ENCODE measurements at places on chromosomes 1 and 21.

DNA sequence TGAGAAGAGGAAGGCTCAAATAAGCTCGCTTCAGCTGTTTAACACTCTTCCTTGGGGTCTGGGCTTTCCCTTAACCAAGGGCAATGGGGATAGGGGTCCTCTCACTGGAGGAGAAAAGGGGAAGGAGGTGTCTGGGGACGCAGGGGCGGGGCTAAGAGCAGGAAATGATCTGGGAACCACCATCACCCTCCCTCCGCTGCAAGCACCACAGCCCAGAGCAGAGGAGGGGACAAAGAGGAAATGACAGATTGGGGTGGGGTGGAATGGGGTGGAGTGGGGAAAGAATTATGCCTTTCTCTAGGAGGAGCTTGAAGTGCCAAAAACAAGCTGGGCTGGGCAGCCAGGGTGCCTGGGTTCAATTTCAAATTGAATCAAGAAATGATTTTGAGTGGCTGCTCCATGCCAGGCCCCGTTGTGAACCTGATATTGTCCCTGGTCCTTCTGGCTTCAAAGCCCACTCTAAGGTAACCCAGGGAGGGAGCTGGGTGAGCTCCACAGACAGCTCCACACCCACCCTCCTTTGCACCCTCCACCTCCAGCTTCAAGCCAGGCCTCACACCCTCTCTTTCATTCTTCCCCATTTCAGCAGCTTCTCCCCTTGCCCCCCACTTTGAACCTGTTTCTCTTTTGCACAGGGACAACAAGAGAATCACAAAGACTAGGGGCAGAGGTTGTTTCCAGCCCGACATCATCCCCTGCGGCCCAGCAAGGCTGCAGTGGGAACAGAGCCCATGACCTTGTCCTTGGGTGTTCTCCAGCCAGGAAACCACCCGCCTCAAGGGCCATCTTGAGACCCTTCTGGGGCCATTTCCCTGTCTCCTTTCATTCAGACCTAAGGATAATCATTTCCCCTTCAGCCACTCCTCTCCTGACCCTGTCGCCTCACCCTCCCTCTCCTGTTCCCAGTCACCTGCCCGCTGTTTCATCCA lies 1.1 kb downstream of the ARHGAP30 start:
- peak overlapping the region; percentile 100 for H3K4me3 ChIP-seq
- peaks cover 42% of the 10 kb centered on the region for H3K36me3 ChIP-seq
- peaks cover 53% of the 10 kb centered on the region for H3K4me1 ChIP-seq
- peak overlapping the region; percentile 100 for H3K27ac ChIP-seq

DNA sequence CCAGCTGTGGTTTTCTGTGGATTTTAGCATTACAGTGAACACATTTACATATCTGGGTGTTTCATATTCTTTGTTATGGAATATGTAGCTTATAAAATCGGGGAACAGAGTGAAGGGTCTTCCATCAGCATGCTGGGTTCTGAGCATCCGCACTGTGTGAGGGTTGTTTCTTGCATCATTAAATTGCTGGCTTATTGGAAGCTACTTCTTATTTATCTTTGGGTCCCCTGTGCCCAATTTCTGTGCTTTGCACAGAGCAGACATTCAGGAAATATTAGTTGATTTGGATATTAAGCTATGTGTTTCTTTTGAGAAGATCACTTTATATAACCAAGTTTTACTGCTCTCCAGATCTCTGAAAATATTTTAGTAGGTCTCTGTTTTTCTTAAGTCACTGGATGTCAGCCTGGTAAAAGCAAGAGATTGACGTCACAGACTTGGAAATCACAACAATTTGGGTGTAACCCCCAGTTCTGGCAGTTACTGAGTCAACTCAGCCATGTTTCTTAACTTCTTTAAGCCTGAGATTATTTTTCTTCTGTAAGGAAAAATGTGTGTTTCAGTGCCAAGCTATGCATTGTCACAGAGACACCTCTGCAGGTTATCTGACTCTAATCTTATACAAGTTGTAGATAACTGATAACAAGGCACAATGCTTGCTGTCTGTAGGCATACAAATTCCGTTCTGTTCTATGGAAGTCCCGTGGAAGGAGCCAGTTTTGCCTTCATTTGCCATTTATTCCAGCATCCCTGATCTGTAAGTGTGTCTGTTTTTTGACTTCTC lies 258.3 kb upstream of the KAZN start:
- no peak overlapping the region for H3K27ac ChIP-seq
- H3K36me3 ChIP-seq = no peaks in the 10 kb centered on the region
- H3K4me3 ChIP-seq = no peak overlapping the region
- DNase-seq = no peak
- H3K4me1 ChIP-seq = peaks cover 2% of the 10 kb centered on the region

GRCh38 chr1:100811808-100812207 lies 82.8 kb downstream of the EXTL2 start:
- no peak overlapping the region for H3K27ac ChIP-seq
- no peaks in the 10 kb centered on the region for H3K36me3 ChIP-seq
- H3K27me3 ChIP-seq = peaks cover 27% of the 10 kb centered on the region
- no peak for DNase-seq
- H3K4me3 ChIP-seq = no peak overlapping the region

DNA sequence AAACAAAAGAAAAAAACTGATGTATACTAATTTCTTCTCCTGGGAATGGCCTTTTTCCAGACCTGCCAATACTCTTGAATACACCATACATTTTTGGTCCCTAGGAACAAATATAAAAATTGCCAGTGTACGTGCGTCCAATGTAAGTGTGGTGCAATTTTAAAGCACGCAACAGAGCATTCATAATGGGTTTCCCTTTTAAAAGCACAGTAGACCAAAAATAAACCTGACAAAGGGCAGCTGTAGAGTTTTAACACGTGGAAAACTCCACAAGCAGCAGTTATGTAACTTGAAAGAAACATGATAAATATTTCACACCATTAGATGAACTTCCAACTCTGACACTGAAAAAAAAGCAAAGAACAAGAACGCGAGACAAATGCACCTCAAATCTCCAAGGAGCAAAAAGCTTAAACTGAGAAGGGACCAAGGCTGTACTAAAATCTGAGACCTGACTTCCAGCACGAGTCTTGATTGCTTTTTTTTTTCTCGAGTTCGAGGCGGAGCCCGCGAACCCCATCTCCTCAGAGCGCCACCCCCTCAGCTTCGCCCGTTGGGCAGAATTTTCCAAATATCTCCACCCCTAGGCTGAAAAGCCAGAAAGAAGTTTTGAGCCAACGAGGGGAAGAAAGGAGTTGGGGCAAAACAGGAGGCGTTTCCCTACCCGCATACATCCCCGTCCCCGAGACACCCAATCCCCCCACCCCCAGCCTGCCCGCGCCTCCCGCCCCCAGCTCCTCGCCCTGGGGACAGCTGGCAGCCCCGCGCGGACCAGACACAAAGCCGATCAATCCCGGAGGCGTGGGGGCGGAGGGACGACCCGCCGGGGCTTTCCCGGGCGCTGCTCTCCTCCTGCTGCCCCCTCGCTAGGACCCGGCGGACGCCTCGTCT lies at the start of gene JAM2:
Gene JAM2, plus strand, starts transcription at position 599 of the 891 bp plus-strand sequence. CDS start 564 bp downstream, outside the sequence.
- H3K4me3 ChIP-seq = peak within 1 kb of the TSS; percentile 79
- H3K27ac ChIP-seq = no peak within 1 kb of the TSS
- H3K27me3 ChIP-seq = peaks cover 41% of the 10 kb centered on the region
- H3K4me1 ChIP-seq = peaks cover 18% of the 10 kb centered on the region
- DNase-seq = peak; percentile 59

GRCh38 chr1:119159966-119160365 lies 19.5 kb upstream of the WARS2 start:
- DNase-seq = no peak
- no peaks in the 10 kb centered on the region for H3K4me1 ChIP-seq

GRCh38 chr1:172906778-172907592 lies 143.8 kb downstream of the TNFSF18 start:
- peak overlapping the region; percentile 11 for H3K27ac ChIP-seq
- H3K4me3 ChIP-seq = peak overlapping the region; percentile 3
- H3K27me3 ChIP-seq = peaks cover 30% of the 10 kb centered on the region
- H3K4me1 ChIP-seq = peaks cover 12% of the 10 kb centered on the region
- DNase-seq = no peak
- H3K36me3 ChIP-seq = no peaks in the 10 kb centered on the region

DNA sequence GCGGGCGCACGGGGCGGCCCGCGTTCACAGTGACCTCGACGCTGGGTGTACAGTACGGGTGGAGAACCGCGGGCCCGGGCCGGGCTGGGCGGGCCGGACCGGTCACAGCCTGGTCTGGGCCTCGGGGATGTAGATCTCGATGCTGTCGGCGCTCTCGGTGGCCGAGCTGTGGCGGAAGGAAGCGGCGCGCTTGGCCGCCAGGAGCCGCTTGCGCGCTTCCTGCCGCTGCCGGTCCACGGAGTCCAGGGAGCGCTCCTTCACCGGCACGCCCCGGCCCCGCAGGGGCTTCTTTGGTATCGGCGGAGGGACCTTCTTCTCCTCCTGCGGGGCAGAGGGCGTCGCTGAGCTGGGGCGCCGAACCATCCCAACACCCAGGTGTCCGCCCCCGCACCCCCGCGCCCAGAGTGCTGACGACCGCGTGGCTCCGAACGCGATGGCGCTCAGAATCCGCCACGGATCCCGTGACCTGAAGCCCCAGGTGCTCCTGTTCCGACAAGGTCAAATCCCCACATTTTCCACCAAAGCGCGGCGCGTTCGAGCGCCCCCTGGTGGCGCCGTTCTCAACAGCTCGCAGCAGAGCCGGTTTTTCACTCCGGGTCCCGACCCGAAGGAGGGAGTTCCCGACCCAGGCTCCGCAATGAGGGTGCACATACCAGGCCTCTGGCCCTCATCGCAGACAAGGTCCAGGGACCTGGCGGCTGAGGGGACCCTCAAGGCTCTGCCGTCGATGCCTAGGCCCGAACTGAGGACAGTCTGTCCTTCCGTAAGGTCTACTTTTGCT lies 6.6 kb upstream of the SMIM12 start:
- peaks cover 19% of the 10 kb centered on the region for H3K4me1 ChIP-seq
- peaks cover 12% of the 10 kb centered on the region for H3K27me3 ChIP-seq
- no peaks in the 10 kb centered on the region for H3K36me3 ChIP-seq
- DNase-seq = peak; percentile 88
- H3K4me3 ChIP-seq = peak overlapping the region; percentile 79

GRCh38 chr1:115827452-115828044 lies 13.4 kb downstream of the NHLH2 start:
- no peak overlapping the region for H3K27ac ChIP-seq
- H3K27me3 ChIP-seq = peaks cover 63% of the 10 kb centered on the region
- no peak overlapping the region for H3K4me3 ChIP-seq
- peaks cover 2% of the 10 kb centered on the region for H3K4me1 ChIP-seq

DNA sequence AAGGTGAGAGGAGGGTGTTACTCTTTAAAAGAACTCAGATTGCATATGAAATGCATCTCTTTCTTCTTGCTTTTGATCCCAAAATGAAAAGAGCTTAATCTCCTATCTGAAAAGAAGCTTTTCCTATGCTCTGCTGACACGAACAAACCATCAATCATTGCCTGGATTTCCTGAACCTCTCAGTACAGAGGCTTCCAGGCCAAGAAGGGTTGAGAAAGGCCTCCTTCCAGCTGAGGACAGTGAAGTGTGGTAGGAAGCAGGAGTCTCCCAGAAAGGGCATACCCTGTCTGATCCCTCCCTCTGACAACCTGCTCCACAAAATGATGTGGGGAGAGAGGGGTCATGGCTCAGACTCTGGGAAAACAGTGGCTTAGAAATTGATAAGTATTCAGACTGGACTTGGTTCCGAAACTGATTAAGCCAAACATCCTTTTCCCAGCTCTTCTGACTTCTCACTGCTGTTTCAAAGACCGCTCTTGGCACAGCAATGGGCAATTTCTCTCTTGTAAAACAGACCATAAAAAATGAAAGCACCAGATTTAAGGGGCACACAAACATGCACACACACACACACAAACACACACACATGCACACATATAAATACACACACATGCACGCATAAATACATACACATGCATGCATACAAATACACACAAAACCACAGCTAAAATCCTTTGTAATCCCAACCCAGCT lies 310.3 kb downstream of the SIPA1L2 start:
- H3K27me3 ChIP-seq = peaks cover 1% of the 10 kb centered on the region
- DNase-seq = no peak
- no peaks in the 10 kb centered on the region for H3K36me3 ChIP-seq
- no peak overlapping the region for H3K4me3 ChIP-seq

DNA sequence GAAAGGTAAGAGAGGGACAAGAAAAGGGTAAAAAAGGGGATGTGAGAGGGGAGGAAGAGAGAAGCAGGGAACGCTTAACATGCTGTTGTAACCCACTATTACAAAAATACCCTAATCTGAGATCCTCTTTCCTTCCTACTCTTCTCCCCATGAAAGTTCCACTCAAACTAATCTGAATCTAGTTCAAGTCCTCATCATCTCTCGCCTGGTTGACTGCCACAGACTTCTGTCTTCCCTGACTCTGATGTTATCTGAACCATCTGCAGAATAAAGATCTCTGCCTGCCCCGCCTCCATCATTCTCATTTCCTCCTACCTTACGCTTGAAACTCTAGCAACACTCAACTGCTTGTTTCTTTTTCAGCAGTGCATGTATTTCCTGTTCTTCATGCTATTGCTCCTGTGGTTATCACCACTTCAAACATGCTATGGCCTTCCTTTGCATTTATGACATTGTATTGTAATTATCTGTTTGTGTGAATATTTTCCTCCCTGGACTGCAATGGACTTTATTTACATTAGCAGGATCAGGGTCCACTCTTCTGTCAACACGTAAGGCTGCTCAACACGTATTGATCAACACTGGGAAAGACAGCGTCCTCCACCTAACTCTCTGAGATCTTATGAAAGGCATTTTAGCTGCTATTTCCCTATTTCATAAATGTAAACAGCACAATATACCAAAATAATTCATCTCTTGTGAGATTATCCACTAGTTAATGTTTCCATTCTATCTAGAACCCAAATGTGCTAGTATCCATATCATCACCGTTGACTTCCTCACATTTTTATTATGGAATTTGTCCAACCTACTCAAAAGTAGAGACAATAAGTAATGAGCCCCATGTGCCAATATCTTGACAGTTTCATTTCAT lies 215.5 kb upstream of the USP25 start:
- H3K27ac ChIP-seq = peak overlapping the region; percentile 82
- H3K27me3 ChIP-seq = no peaks in the 10 kb centered on the region
- peaks cover 2% of the 10 kb centered on the region for H3K36me3 ChIP-seq
- DNase-seq = peak; percentile 65
- H3K4me1 ChIP-seq = peaks cover 15% of the 10 kb centered on the region
- peak overlapping the region; percentile 64 for H3K4me3 ChIP-seq

GRCh38 chr1:58941471-58942289 lies 157.8 kb upstream of the JUN start:
- H3K27me3 ChIP-seq = no peaks in the 10 kb centered on the region
- peaks cover 2% of the 10 kb centered on the region for H3K36me3 ChIP-seq
- peak overlapping the region; percentile 68 for H3K4me3 ChIP-seq
- DNase-seq = no peak
- peaks cover 57% of the 10 kb centered on the region for H3K4me1 ChIP-seq

GRCh38 chr1:1331068-1331965 lies at the start of gene TAS1R3:
Gene TAS1R3 (plus strand): TSS chr1:1331280. CDS start chr1:1331346, 66 bp downstream.
- H3K27ac ChIP-seq = no peak within 1 kb of the TSS
- peaks cover under 1% of the 10 kb centered on the region for H3K4me1 ChIP-seq
- no peaks in the 10 kb centered on the region for H3K27me3 ChIP-seq
- no peaks in the 10 kb centered on the region for H3K36me3 ChIP-seq
